ENCODE measurements at places on chromosomes 3 and 15.

DNA sequence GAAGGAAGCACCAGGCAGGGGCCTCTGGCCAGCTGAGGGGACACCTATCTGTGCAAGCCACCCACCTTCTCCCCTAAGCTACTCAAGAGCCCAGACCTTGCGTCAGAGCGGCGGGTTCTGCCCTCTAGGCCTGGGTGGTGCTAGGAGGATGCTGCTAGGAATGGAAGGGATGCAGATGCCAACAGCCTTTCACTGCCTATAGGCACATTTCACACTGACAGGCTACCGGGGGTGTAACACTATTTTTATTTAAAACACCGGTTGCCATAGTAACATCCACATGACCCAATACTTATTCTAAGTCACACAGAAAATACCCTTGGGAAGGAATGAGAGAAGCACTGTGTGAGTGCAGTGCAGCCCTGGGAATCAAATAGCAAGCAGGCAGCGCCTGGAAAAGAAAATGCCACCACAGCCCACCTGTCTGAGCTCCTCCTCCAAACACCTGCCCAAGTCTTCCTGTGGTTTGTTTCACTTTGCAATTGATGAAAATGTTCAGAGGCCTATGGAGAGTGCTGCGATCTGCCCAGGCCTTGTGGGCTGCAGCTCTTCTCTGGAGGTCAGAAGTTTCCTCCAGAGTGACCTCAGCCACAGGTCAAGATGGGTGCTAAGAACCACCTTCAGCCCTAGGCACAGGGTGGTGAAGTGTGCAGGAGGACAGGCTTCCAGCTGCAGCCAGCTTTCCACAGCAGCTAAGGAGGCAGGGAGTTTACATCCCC is 113.5 kb upstream of the TOPAZ1 start:
- DNase-seq, result no peak

- peak; percentile 36 for DNase-seq
Measured at GRCh38 chr3:11356269-11356668, 84.1 kb downstream of the ATG7 start.

DNA sequence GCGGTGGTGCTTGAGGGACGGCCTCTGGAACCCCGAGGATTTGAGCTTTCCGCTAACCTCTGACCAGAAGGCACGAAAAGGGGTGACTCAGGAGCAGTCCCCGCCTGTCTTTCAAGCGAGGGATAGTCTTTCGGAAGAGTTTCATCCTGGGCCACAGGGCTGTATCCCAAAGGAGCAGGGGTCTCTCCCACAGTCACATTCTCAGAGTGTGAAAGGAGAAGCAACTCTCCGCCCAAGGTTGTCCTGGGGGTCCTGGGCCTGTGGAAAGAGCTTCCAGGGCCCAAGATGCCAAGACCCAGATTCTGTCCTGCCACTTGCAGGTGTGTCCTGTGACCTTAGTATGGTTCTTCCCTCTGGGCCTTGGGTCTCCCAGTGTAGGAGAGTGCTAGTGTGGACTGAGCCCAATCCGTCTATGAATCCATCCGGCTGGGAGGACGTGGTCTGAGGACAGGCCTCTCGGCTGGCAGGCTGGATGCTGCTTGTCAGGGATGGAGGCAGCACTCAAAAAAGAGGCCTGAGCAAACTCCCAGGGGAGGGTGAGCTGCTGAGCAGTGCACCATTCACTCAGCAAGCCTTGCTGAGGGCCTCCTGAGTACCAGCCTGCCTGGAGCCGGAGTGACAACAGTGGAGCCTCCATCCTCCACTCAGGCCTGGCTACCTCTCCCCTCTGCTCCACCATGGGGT is 1.6 kb upstream of the DUSP7 start:
- DNase-seq, result no peak

DNA sequence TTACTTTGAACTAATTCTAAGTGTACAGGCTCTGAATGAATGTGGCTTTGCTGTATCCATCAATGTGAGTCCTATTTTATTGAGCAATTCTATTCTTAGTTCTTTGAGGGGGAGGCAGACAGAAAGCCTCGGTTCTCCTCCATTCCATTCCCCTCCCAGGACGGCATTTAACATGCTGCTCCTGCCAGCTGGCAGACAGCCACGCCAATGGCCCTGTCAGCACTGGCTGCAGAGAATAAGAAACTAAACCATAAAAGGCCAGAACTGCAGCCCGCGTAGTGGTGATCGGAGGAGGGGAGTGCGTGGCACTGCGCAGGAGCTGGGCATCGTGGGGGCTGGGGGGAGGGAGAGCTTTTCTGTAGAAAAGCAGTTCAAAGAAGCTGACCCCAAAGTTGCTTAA is 76.0 kb upstream of the HACD2 start:
- peak; percentile 99 for DNase-seq

- peak; percentile 16 for DNase-seq
Measured at GRCh38 chr3:190537146-190537545, 23.3 kb downstream of the IL1RAP start.

- no peak for DNase-seq
Measured at GRCh38 chr3:5319454-5319853, 131.9 kb downstream of the EDEM1 start.

DNA sequence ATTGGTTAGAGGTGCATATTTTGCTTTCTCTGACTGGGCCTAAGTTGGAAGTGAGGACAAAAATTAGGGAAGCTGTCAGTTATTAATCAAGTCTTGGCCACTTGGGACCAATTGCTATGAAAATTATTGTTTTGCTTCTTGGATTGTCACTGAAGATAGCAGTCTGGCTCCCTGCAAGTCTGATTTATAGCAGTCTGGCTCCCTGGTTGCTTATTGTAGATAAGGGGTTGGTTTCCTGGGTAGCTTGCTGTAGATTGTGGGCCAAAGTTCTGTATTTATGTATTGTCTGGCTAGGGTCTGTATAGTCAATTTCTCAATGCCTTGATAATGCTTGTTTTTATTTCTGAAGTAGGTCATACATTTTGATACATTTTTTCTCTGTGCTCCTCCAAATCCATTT is 13.3 kb upstream of the DRD3 start:
- no peak for DNase-seq
